ENCODE measurements at places on chromosomes 2 and 18.

DNA sequence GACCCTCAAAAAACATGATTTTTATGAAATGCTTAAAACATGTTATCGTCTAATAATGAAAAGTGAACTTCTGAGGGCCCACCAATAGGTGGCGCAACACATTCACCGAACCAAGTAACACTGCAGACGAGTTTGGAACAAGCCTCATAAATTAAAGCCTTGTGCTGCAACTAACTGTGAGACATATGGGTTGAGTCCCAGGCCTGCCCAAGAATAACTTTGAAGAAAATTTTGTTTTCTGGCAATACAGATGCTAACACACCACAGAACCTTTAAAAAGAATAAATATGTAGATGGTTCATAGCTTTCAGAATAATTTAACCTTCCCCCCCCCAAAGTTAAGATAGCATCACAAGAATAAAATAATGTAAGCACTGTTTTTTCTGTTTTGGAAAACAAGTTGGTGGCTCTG, 285.9 kb downstream of the RNF144A start:
- DNase-seq: peak; percentile 46

DNA sequence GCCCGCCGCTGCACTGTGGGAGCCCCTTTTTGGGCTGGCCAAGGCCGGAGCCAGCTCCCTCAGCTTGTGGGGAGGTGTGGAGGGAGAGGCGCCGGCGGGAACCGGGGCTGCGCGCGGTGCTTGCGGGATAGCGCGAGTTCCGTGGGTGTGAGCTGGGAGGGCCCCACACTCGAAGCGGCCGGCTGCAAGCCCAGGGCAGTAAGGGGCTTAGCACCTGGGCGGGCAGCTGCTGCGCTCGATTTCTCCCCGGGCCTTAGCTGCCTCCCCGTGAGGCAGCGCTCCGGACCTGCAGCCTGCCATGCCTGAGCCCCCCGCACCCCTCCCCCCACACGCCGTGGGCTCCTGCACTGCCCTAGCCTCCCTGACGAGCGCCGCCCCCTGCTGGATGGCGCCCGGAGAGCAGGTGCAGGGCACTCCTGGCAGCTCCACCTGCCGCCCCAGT, 124.4 kb downstream of the CCDC178 start:
- no peak for DNase-seq

GRCh38 chr2:40737180-40737579, 285.3 kb upstream of the SLC8A1 start:
- no peak for DNase-seq

GRCh38 chr2:20585710-20586594, 64.9 kb downstream of the HS1BP3 start:
- DNase-seq: no peak

GRCh38 chr18:55447672-55448018, 140.3 kb downstream of the TCF4 start:
- DNase-seq: no peak

GRCh38 chr2:231911381-231911780, 14.8 kb downstream of the NPPC start:
- DNase-seq: no peak

GRCh38 chr2:86020984-86021383, 84.7 kb downstream of the POLR1A start:
- no peak for DNase-seq

GRCh38 chr18:55783921-55784320, 195.9 kb upstream of the TCF4 start:
- no peak for DNase-seq

DNA sequence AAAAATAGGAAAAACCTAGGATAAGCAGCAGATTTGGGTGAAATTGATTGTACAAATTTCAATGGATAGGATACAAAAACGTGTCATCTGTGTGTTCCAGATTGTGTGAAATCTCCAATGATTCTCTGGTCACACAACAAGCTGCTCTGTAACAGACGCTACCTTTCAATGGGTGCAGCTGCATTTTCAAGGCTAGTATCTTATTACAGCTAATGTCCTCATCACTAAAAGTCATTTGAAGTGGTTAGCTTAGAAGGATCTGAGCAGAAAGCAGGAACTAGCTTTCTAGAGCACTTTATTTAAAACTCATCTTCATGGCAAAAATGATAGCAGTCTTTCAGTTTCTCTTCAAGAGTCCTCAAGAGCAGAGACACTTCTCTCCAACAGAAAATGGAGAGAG, 364.6 kb downstream of the LRP1B start:
- DNase-seq: no peak
